ENCODE measurements at places on chromosomes 4 and X. TPM values are rescaled to one million over a fixed set of nuclear protein-coding genes. Genes with fewer than 3 reads are reported as not detected.

GRCh38 chr4:14321723-14322122, 680.6 kb upstream of the CPEB2 start:
- DNase-seq, result no peak

DNA sequence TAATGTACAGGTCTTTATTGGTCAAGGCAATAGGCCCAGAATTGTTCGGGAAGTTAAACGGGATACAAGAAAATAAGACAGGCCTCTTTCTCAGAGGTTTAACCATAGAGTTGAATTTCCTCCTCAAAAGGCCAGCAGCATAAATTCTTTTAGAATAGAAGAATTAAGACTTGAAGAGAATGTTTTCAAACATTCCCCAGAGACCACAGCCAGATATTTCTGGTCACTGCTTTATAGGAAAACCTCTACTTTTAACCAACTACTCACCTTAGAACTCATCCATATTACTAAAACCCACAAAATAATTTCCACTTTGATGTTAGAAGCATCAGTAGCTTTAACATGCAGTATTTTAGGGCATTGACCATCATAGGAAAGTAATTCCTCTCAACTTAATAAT, 317.9 kb downstream of the RAB28 start:
- DNase-seq, result no peak

Gene IRS4
- 0.10 TPM for total RNA-seq

GRCh38 chr4:8255698-8256441, 13.7 kb upstream of the HTRA3 start:
- DNase-seq, result no peak

GRCh38 chr4:88341227-88342192, 37.1 kb upstream of the HERC6 start:
- peak; percentile 84 for DNase-seq

Measured in H4 (cell line).